HFFc6 (cell line): ENCODE measurements at places on chromosomes 2 and 18. TPM values are rescaled to one million over a fixed set of nuclear protein-coding genes. Genes with fewer than 3 reads are reported as not detected.

Gene LIMS2
- total RNA-seq: 52.5 to 61.7 TPM (median 60.5 TPM) in 3 replicates

Gene TEX44
- not detected in 3 replicates for total RNA-seq

Gene FSIP2
- total RNA-seq: under 0.01 TPM in 1 of 3 replicates, not detected in the others

Gene RNPEPL1
- 36.9 and 43.7 TPM in 2 replicates for total RNA-seq

Gene TUBA4B
- not detected in 3 replicates for total RNA-seq

- H3K27me3 ChIP-seq: peaks cover 28% of the 10 kb centered on the region
- DNase-seq: no peak
- H3K4me3 ChIP-seq: no peak overlapping the region
- no peak overlapping the region for H3K27ac ChIP-seq
Observed at GRCh38 chr18:46764586-46764985, 7.7 kb upstream of the ST8SIA5 start.

- H3K4me3 ChIP-seq: no peak overlapping the region
- peaks cover 2% of the 10 kb centered on the region for H3K27me3 ChIP-seq
- H3K27ac ChIP-seq: peak overlapping the region; percentile 25; the same call in 1 of the 2 replicates
- DNase-seq: peak; percentile 9
- H3K4me1 ChIP-seq: peaks cover 39% of the 10 kb centered on the region; the same call in 1 of the 2 replicates
Observed at GRCh38 chr2:133377021-133377481, 191.2 kb downstream of the NCKAP5 start.

- DNase-seq: no peak
- no peak overlapping the region for H3K4me3 ChIP-seq
- peaks cover 1% of the 10 kb centered on the region for H3K27me3 ChIP-seq
- H3K4me1 ChIP-seq: peaks cover 32% of the 10 kb centered on the region
- no peak overlapping the region for H3K27ac ChIP-seq
Observed at GRCh38 chr2:240322991-240323390, 112.5 kb upstream of the GPC1 start.

DNA sequence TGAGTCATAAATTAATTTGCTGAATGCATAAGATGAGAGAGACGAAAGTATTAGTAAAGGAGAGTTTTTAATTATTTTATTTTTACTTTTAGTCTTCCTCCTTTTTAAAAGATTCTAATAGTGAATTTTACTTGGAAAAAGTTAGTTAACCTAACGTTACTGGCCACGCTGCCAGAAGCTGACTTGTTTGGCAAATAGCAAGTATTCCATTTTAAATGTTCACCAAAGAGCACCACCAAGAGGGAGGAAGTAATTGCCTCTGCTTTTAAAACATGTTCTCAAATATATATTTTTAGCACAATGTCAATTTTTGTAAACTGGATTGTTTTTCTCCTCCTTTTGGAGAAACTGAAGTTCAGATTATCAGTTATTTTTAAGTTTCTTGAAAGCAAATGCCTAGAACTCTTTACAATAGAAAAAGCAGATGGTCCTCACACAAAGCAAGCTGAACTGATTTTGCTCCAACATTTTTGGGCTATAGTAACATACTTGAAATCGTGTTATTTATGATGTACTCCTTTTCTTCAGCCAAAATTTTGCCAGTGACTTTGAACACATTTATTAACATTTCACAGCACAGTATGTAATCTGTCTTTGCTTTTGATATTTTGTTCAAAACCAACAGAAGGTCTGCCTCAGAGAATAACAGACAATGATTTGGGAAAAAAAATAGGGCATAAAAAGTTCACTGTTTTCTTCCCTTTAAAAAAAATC is 1311.0 kb upstream of the FAM98A start:
- no peak for DNase-seq
- H3K27ac ChIP-seq: no peak overlapping the region
- H3K27me3 ChIP-seq: peaks cover 2% of the 10 kb centered on the region; the same call in 1 of the 2 replicates
- peaks cover 5% of the 10 kb centered on the region; the same call in 1 of the 2 replicates for H3K36me3 ChIP-seq
- H3K4me1 ChIP-seq: no peaks in the 10 kb centered on the region
- no peak overlapping the region for H3K4me3 ChIP-seq

GRCh38 chr18:7590826-7591560 is 23.9 kb downstream of the PTPRM start:
- peak overlapping the region; percentile 76 for H3K27ac ChIP-seq
- no peaks in the 10 kb centered on the region for H3K36me3 ChIP-seq
- peaks cover 42% of the 10 kb centered on the region for H3K4me1 ChIP-seq
- DNase-seq: peak; percentile 21
- H3K27me3 ChIP-seq: no peaks in the 10 kb centered on the region
